ENCODE measurements at places on chromosomes 12 and 14.

- DNase-seq: no peak
Observed at GRCh38 chr14:31228533-31228932, 20.9 kb upstream of the HECTD1 start.

DNA sequence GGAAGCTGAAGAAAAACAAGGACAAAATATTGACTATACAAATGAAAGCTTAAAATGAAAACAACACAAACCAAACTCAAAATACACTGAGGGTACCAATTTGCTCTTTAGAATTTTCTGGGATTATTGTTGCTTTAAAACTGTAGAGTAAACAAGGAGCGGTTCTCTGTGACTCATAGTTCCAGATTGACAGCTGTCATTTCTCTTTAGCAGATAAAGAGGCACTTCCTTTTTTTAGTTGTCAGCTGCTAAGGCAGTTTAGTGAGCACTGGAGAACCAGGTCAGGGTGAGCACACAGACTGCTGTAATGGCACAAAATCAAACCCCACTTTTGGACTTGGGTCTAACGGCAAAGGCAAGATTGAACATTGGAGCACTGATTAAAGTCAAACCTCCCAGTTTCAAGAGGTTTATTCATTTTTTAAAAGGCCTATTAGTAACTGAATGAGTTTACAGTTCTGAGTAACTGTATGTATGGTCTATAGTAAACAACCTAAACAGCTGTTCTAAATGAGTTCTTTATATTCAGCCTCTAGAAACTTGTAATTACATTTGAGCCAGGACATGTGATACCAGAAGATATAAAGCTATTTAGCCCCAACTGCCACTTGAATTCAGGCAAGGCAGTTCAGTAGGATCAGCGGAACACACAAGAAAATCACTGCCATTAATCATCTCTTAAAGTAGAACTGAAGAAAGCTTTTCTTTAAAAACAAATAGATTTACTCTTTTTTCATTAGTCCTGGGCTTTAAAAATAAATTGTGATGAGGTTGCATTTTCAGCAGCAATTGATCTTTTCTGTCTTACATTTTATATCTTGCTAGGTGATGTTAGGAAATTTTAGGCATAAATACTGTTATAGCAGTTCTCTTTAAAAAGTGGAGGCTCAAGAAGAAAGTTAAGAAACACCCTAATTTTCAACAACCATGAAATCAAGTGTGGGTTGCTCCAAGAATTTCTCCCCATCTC, 71.7 kb upstream of the PRICKLE1 start:
- no peak for DNase-seq

GRCh38 chr14:69483765-69484443, 624 bp upstream of the PLEKHD1 start:
- DNase-seq: no peak

GRCh38 chr14:23663127-23663526, 27.0 kb downstream of the DHRS2 start:
- DNase-seq: no peak

DNA sequence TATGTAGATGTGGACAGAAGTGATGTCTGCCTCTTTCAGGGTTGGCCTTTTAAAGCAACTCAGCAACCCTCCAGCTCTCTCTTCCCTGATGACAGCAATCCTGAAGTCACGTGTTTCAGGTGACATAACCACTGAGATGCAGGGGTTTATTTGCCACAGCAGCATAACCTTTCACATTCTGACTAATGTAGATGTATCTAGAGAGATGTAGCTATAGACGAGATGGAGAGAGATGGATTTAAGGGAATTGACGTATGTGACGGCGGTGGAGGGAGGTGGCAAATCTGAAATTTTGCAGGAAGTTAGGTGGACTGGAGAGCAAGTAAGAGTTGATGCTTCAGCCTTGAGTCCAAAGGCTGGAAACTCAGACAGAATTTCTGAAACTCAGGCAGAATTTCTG, 126.0 kb downstream of the ZFP36L1 start:
- no peak for DNase-seq

DNA sequence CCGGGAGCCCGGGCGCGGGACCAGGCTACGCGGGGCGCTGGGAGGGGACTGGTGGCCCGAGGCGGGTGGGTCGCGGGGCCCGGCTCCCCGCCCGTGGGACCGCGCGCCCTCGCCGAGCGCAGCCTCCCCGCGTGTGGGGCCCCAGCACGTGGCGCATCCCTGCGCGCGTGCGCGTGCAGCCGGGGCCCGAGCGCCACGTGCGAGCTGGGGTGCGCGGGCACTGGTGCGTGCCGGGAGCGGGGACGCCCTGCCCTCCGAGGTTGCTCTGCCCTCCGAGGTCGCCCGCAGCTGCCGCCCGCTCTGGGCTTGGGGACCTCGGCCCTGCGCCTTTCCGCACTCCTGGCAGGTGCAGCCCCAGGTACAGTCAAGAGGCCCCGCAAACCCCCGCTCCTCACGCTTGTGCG, 365 bp upstream of the CCDC88C start:
- DNase-seq: no peak
